ENCODE measurements at places on chromosomes 3 and 15.

- DNase-seq: peak; percentile 45
Observed at GRCh38 chr15:101201411-101202174, 50.3 kb downstream of the CHSY1 start.

DNA sequence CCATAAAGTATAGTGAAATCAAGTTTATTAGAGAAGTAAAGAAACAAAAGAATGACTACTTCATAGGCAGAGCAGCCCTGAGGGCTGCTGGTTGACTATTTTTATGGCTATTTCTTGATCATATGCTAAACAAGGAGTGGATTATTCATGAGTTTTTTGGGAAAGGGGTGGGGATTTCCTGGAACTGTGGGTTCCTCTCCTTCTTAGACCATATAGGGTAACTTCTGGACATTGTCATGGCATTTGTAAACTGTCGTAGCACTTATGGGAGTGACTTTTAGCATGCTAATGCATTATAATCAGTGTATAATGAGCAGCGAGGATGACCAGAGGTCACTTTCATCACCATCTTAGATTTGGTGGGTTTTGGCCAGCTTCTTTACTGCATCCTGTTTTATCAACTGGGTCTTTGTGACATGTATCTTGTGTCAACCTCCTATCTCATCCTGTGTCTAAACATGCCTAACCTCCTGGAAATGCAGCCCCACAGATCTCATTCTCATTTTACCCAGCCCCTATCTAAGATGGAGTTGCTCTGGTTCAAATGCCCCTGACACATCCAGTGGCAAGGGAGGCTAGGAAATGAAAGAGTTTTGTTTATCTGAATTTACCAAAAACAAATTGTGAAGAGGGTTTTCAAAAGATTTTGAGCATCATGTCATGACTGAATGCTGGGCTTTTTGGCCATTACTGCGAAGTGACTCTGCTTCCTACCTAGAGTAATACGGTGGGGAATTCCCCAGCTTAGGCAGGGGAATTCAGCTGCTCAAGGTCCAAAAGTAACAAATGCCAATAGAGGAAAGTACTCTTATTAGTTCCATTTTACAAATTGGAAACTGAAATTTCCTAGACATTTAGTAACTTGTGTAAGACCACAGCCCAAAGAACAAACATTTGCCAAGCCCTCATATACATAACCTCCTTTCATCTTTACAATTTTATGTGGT, 6.2 kb upstream of the SPSB4 start:
- no peak for DNase-seq

GRCh38 chr15:42165106-42165505, 8.7 kb upstream of the PLA2G4F start:
- no peak for DNase-seq

DNA sequence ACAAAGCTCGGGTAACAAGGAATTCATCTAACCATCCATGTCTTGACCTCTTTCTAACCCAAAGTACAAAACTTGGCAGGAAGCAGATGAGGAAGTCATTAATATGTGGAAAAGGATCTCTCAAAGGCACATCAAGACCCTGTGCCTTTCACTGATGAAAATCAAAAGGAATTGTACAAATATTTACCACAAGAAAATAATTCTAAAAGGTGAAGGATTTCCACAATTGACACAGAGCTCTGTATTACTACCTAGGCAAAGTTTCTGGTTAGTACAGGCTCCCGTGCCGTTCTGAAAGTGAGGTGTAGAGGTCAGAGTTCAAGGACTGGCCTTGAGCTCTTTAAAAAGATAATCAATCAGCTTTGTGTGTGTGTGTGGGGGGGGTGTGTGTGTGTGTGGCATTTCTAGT, 239.7 kb upstream of the ICE2 start:
- DNase-seq: no peak

DNA sequence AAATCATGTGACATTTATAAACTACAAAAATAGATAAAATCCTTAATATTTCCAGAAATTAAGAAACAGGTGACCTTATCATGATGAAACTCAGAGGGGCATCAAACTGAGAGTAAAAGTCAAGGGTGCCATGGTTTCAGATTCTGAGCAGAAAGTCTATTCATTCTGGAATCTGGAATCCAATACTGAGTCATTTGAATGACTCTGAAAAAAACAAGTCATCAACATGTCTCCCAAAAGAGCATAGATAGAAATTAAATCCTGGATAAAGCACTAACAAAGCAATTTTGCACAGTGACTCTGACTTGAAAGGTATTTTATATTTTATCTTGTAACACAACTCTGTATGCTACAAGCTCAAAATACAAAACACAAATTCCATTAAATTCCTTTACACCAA, 23.4 kb downstream of the STAC start:
- no peak for DNase-seq

DNA sequence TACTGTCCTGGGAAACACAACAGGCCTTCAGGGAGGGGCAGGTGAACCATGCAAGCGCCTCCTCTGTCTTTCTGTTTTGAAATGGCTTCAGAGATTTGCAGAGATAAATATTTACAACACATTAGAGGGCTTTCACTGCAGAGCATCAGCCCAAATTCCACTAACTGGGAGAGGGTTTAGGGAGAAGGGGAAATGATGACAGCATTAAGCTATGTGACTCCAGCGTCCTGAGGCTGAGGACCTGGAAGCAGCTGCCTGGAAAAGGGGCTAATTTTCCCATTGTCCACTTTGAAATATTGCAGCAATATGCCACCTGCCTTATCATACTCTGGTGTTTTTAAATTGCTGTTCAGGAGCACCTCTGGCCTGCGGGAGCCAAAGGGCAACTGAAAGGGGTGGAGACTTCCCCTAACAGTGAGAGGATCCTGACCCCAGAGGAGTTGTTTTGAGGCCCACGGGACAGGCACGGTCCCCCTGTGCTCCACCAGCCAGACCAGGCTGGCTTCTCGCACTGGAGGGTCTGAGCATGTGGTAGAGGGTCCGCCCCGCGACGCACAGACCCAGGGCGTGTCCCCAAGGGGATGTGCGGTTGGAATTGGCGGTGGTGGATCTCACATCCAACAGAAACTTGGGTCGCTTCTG, 110.6 kb downstream of the XXYLT1 start:
- no peak for DNase-seq

GRCh38 chr3:52452570-52453221, 1.1 kb downstream of the TNNC1 start:
- no peak for DNase-seq

- DNase-seq: peak; percentile 80
Observed at GRCh38 chr15:68578175-68578979, 416 bp upstream of the CORO2B start.

DNA sequence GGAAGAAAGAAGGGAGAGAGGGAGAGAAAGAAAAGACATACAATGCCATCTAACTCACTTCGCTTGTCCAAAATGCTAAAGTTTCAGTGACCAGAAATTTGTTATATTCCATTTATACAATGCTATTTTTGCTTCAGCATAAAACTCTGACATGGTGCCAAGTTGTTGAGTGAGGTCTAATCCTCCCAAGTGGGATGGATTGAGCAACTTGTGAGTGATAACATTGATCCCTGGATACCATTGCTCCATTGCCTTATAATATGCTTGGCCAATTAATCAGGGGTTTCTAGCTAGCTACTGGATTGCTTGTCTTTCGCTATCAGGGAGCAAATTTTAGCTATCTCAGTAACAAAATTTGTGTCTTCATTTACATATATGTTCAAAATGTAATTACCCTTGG, 615.6 kb upstream of the DPPA4 start:
- DNase-seq: no peak

DNA sequence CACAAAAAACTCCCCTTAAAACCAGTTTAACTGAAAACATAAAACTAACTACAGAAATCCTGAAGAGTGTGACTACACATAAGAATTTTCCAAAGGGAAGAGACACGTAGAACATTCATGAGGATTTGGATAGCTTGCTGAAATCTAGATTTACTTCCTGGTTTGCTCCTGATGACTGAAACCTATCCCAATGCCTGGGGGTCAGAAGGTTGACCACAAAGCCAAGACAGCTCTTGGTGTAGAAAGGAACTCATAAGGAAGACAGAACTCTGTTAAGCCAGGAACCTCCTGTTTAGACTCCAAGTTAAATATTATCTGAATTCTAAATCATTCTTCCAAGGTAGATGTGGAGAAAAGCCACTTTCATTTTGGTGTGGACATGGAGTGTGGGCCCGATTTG, 92.8 kb downstream of the TFG start:
- no peak for DNase-seq

- no peak for DNase-seq
Observed at GRCh38 chr3:15934389-15935195, 136.8 kb upstream of the ANKRD28 start.

DNA sequence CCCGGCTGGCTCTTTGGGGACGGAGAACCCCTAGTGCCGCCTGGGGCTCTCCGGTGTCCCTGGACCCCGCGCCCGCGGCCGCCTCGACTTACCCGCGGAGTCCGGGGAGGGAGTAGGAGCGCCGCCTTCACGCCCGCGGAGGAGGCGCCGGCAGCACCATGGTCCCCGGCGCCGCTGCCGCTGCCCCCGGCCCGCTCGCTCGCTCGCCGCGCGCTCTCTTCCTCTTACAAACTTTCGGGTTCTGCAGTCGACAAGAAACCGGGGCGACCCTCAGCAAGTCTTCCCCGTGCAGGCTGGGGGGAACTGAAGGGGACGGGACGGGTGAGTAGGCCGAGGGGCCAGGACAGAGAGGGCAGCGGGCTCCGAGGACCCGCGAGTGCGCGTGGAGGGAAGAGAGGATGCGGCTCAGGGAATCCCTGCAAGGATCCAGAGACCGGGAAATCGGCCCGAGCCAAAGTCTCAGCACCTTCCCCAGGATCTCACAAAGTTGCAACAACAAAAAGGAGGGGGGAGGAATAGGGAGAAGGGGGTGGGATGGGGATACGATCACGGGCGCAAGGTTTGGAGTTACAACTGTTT, 2.0 kb downstream of the FOXP1 start:
- peak; percentile 52 for DNase-seq

GRCh38 chr15:85689729-85690128, 105.0 kb downstream of the KLHL25 start:
- no peak for DNase-seq

DNA sequence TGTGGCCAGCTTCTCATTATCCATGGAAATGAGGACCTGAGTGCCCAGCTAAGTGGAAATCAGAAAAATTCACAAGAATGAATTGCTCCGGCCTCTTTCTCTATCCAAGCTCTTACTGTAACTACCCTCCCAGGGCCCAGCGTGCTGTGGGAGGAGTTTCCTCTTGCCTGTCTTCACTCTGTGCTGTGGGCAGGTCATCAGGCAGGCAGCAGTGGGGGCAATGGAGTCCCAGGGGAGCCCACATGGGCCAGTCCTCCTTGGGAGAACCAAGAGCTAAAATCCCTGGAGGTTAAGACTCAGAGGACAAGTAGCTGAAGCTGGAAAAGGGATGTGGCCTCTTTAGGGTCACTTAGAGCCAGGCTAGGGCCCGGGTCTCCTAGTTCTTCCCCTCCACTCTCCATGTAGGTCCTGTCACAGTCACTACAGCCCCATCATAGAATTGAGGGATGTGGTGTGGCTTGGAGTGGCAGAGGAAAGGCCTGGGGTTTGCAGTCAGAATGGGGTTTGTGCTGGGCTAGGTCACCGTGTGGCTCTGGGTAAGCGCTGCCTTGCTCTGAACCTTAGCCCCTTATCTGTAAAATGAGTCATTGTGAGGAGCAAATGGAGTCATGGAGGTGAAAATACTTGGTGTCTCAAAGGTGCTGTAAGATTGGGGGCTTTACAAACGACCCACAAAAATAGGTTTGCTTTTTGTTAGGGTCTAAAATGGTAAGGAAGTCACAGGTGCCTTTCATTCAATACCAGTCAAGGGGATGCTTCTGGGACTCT, 3.7 kb downstream of the GASK1A start:
- DNase-seq: no peak

DNA sequence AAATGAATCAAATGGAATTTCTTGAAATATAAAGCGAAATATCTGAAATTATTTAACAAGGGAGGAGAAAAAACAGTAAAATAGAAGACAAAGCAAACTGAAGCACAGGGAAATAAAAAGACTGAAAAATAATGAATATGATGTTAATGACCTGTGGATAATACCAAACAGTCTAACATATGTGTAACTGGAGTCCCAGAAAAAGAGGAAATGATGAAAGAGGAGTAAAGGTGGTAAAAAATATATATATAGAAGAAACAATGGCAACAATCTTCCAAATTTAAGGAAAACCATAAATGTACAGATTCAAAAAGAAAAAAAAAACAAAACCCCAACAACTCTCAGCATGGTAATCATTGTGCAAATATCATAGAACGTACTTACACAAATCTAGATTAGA, 21.2 kb downstream of the UBE3A start:
- no peak for DNase-seq

DNA sequence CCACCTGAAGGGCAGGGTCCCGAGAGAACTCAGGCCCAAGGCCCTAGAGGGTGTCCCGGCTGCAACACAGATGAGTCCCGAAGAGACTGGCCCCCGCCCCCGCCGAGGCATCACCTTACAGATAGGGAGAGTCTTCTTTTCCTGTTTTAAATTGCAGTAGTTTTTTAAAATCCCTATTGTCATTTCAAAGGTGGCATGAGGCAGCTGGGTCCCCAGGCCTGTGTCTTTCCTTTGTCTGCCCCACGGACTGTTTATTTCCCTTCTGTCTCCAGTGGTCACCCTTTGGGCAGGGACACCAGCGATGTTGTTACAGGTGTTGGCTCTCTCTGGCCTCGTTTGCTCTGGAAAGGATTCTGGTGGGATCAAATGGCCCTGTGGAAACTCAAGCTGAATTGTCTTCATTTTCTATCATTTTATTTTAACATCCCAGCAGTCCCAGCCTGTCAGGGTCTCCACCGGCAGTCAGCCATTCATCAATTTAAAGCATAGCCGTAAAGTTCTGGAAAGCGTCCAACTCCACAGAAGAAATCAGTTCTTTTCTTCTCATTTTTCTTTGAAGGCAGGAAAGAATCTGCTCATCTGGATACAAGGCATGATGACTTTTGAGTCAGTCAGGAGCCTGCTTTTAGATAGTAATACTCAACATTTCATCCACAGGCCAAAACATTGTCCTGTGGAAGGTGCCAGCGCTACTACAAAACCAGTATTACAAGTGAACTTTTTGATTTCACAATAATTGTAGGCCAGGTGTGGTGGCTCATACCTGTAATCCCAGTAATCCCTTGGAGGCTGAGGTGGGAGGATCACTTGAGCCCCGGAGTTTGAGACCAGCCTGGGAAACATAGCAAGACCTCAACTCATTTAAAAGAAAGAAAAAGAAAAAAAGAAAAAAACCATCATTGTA, 96.2 kb downstream of the HES1 start:
- no peak for DNase-seq

DNA sequence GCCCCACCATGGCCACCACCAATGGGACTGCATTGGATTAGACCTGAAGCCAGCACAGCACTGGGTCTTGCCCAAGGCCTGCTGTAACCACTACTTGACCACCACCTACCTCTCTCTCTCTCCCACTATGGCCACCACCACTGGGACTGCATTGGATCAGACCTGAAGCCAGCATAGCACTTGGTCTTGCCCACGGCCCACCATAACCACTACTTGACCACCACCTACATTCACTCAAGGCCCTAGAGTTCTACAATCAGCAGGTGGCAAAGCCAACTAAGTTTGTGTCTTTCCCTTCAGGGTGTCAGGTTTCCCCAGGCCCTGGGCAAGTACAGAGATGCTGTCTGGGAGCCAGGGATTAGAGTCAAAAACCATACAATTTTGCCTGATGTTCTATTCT, 57.6 kb downstream of the ESYT3 start:
- no peak for DNase-seq

- no peak for DNase-seq
Observed at GRCh38 chr3:2873986-2874385, 236.2 kb downstream of the IL5RA start.
